ENCODE measurements at places on chromosomes 4 and X.

- no peak for DNase-seq
These were observed 119.3 kb downstream of the ZNF330 start for GRCh38 chr4:141339966-141340365.

GRCh38 chr4:134089885-134090284 lies 111.7 kb downstream of the PABPC4L start:
- DNase-seq, result no peak

DNA sequence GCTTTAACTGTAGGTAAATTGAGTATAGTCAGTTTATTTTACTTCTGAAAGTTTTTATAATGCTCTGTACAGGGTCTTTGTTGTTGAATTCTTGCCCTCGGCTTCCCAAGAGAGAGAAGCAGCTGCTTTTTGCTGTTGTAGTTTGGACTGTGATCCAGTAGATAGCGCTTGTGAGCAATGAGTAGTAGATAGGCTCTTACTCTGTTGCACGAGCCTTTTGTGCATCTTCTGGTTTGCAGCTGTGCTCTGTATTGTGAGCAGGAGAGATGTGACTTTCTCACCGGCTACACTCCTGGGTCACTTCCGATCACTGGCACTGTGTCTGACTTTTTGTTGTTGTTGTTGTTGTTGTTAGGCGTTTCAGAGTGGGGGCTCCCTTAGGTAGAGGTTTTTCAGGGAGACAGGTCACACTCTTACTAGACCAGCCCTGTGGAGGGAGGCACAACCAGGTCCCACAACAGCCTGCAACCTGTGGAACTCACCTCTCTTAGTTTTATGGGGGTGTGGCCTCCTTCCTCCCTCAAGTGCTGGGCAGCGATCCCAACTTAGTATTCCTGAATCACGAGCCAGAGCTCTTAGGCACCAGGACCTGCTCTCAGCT lies 822.1 kb upstream of the GALNTL6 start:
- peak; percentile 35 for DNase-seq

GRCh38 chrX:85630901-85631300 lies 251.4 kb upstream of the POF1B start:
- DNase-seq, result no peak

DNA sequence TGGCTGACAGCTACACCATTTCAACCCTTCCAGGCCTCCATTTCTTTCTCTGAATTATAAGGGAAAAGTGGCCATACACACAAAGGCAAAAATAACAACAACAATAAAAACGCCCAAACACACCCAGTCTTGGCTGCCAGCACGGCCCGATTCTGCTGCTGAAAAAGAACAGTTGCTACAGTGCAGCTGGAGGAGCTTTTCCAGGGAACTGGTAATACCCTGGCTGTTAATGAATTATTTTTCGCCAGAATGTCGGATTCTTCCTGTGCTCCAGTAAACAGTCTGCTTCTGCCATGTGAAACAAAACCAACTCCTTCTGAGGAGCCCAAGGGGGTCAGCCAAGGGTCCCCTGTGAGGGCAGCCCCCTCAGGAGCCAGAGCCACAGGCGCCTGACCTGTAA lies 6.6 kb downstream of the RAI2 start:
- no peak for DNase-seq

GRCh38 chr4:157564218-157564617 lies 343.7 kb downstream of the GRIA2 start:
- DNase-seq, result no peak

- peak; percentile 95 for DNase-seq
These were observed 73.6 kb upstream of the DHX15 start for GRCh38 chr4:24657768-24658617.

DNA sequence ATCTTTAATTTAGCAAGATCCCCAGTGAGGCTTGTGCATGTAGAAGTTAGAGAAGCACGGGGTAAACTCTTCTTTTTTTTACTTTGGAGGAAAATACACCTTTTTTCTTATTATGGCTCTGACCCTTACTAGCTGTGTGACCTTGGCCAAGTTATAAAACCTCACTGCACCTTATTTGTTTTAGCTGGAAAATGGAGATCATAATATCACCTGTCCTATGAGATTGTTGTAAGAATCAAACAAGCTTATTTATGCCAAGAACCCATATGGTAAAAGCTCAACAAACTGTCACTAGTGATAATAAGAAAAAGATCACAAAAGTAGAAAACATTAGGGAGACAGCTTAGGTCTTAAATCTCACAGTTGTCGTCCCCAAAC lies 126.6 kb downstream of the PTTG2 start:
- DNase-seq, result no peak

- no peak for DNase-seq
These were observed 76.6 kb downstream of the FBXW7 start for GRCh38 chr4:152459326-152459725.

DNA sequence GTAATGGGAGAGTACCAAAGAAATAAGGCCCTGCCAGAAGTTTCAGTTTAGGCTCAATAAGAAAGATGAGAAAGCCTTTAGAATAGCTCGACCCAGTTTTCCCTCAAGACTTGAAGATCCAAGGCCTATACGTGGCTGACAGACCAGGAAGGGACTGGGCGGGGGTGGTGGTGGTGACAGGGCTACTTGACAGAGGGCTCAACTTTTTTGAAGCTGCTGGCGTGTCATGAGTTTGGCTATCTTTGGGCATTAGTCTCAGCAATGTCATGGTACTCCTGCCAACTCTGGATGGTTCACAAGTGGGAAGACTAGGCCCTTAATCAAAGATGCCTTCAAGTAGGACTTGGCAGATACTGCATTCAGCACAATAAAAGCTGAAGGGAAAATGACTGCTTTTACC lies 100.1 kb upstream of the SCML1 start:
- DNase-seq, result no peak

- no peak for DNase-seq
These were observed 199.9 kb downstream of the ENOX2 start for GRCh38 chrX:130702867-130703707.

DNA sequence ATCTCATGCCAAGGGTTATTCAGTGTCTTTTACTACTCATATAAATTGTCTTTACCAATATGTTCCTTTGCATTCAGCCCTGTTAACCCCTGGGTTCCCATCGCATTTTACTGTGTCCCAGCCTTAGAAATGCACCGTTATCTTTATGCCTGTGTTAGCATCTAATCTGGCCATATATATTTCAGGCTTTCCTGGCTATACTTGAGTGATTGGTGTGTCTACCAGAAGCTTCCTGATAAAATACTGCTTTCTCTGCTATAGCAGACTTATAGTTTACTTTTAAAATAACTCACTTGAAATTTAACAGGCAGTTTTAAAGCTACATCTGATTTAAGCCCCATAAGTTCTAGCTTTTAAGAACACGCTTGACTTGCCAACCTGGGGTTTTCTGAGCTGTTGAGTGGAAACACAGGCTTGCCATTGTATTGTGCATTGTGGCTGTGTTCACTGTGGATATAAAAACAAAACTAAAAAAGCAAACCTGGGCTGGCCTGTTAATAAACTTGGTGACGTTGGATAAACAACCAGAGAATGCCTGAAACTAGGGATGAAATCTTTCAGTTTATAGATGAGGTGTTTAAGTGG lies 185.3 kb upstream of the TAPT1 start:
- DNase-seq, result no peak

GRCh38 chr4:176886135-176886534 lies 93.4 kb upstream of the VEGFC start:
- no peak for DNase-seq

- peak; percentile 33 for DNase-seq
These were observed 2.3 kb downstream of the ATP2B3 start for GRCh38 chrX:153519569-153520286.

DNA sequence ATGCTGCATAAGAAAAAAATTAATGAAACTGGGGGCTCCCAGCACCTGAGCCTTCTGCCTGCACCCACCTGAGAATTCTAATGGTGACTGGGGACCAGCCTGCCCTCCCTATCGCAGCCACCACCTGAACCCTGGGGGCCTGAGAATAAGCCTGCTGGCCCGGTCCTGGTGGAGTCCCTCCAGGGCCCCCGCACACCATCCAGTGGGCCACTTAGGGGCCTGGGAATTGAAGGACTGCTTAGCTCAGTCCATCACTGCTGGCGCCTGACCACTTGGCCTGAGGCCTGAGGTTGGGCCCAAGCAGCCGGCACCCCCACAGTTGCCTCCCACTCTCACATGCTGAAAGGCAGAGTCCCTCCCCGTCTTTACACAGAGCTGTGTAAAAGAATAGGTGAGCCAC lies 230.8 kb downstream of the ENOX2 start:
- no peak for DNase-seq

GRCh38 chrX:139971394-139971749 lies 6.1 kb upstream of the CXorf66 start:
- DNase-seq, result no peak

DNA sequence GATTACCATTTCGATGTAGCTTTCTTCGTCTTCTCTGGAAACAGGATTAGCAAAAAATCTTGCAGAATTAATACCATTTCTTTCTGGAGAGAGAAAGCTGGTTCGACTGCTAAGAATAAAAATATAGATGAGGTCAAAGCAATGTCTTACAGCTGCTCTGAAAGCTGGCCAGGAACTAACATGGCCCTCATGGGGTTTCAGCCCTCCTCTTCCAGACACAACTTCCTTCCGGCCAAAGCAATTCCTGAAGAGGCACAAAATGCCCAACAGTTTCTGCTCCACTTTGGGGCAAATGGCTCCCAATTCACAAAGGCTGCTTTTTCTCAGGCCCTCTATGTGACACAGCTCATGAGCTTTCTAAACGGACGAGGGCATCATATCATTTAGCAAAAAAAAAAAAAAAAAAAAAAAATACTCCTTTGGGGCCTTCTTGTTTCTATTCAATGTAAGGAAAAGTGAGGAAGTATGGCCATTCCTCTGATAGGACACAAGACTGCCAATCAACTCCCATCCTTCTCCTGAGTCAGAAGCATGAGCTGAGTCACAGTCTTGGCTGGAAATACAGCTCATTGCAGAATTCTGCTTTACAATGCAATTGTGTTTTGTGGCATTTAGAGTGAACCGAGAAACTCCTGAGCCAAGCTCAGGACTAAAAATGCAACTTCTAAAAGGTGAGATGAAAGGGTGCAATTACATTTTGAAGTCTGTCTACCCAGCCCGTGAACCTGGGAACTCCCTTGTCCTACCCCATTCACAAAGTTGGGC lies 42.7 kb upstream of the CTAG2 start:
- DNase-seq, result peak; percentile 36

Measured in ACHN (cell line).